ENCODE measurements at places on chromosomes 3 and 15. TPM values are rescaled to one million over a fixed set of nuclear protein-coding genes. Genes with fewer than 3 reads are reported as not detected.

CKMT1B gene
- 54.1 TPM for polyA plus RNA-seq

TERB2 gene
- polyA plus RNA-seq: not detected

SYNPR gene
- polyA plus RNA-seq: not detected

OGG1 gene
- 18.0 TPM for polyA plus RNA-seq

FRG2C gene
- not detected for polyA plus RNA-seq

DNA sequence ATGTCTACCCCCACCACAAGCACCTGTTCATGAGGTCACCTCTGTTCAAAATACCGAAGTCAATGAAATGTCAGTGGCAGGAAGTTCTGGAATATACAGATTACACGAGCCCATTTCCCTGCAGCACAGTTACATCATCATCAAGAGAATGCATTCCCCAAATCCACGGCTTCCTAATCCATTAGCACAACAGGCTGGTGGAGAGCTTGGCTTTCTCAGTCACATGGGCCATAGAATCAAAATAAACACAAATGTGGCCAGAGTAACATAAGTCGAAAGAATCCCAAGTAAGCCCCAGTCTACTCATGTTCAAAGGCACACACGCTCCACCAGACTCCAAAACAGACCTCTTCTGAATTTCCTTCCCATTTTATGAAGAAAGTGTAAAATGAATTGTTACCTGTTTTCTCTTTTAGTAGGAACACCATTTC, 419.3 kb downstream of the MAGI1 start:
- no peak for DNase-seq

GRCh38 chr15:85495096-85495495, 114.7 kb downstream of the AKAP13 start:
- DNase-seq: no peak

DNA sequence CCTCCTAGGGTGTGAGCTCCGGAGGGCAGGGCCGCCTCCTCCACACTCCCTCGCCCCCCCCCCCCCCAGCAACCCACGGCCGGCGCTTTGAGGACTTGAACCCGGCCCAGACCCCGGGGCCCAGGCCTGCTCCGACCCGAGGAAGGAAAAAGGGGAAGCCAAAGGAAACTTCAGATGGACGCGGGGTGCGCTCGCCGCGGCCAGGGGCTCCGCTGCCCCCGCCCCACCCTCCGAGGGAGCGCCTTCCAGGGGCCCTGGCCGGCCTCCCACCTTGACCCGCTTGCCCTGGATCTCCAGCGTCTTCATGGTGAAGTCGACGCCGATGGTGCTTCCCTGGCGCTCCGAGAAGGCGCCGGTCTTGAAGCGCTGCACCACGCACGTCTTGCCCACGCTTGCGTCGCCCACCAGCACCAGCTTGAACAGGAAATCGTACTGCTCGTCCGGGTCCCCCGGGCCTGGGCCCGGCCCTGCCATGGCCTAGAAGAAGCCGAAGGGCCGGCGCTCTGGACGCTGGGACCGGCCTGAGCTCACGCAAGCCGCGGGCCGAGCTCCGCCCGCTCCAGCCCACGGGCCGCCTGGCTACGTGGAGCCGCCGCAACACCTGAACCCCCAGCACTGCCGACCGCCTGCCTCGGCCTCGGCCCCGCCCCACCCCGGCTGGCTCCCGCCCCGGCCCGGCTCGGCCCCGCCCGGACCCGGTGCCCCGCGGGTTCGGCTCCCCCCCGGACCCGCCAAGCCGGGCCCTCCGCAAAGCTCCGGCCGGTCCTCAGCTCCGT, 400 bp downstream of the RAB43 start:
- DNase-seq: no peak

- no peak for DNase-seq
Observed at GRCh38 chr15:85026304-85027032, 44.8 kb downstream of the PDE8A start.

- DNase-seq: peak; percentile 96
Observed at GRCh38 chr3:111803123-111803593, 55.9 kb upstream of the PHLDB2 start.

DNA sequence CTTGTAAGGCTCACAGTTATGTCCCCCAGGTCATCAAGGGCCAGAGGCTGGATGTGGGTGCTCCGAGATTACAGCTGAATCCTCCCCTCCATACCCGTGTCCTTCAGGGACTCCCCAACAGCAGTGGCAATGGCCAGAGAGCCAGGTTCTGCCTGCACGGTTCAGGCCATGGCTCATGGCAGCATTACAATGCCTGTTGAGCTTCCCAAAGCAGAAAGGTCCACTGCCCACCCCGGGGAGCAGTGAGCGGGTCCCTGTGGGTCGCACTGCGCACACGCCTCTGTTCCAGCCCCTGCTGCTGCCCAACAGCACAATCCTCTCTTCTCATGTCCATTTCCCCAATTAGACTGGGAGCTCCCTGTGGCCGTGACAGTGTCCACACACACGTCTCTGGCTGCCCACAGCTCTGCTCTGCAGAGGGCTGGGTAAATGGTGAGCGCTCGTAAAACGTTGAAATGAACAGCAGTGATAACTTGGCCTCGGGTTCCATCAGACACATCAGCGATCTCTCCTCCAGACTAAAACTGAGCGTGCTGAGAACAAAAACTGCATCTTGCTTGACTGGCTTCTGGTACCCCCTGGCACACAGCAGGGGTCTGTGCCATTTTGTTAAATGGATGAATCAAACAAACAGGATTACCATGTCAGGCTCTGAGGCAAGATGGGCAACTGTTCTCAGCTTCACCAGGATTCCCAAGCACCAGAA, 80.4 kb downstream of the VGLL4 start:
- no peak for DNase-seq

DNA sequence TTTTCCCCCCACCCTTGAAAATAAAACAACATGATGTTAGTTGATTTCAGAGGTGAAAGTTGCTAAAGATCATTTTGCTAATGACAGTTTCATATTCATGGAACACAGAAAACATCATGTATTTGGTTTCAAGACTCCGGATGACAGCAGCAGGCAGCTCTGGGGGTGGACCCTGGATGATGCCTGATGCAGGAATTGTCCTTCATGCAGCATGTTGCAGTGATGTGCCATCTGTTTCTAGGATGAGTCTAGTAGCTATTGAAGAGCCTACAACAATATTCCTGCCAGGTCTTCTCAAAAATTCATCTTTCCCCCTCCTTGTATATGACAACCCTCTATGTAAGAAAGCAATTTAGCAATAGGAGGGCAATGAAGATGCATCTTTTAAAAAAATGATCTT, 108.3 kb downstream of the SV2B start:
- no peak for DNase-seq

DNA sequence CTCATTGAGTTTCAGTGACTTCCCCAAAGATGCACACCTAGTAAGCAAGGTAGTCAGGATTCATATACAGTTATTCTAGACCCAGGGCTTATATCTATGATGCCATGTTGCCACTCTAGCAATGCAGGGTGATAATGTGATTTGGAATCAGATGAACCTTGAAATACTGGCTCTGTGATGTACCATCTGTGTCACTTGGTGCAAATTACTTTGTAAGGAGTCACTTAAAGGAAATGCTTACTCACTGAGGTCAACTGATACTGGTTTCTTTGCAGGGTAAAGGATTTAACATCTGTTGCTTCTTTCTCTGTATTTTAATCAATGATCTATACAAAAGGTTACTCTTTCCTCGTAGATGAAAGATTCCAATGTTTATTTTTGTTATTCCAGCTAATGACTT, 10.8 kb downstream of the ASB14 start:
- DNase-seq: peak; percentile 31

DNA sequence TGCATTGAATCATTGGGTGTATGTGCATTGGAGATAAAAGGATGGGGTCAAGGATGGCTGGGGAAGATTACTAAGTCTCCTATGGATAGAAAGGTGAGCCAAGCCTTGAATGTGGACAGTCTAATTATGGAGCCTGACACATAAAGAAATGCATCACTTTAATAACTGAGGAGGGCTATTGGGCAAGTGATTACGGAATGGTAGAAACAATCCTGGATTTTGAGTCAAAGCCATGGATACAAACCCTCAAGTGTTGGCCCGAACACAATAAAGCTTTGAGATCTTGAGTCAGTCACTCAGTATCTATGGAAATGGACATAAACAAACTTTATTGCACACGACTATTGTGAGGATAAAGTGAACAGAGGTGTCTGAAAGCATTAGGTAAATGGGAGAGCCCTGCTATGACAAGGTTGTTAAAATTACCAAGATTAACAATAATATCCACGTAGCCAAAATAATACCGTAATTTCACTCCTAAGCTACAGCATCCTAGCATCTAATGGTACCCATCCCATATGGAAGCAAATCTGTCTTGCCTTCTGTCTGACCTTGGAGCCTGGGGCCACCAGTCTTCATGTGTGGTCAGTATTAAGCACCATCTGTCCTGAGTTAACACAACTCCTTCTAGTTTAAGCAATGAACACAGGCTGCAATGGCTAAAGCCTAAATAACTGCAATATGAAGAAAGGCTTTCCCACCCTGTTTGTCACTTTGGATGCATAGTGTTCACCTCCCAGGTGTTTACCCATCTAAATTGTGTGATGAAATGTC, 136.9 kb upstream of the PRICKLE2 start:
- peak; percentile 92 for DNase-seq
